MCF 10A (cell line): ENCODE measurements at places on chromosomes 16 and 17. TPM values are rescaled to one million over a fixed set of nuclear protein-coding genes. Genes with fewer than 3 reads are reported as not detected.

DNA sequence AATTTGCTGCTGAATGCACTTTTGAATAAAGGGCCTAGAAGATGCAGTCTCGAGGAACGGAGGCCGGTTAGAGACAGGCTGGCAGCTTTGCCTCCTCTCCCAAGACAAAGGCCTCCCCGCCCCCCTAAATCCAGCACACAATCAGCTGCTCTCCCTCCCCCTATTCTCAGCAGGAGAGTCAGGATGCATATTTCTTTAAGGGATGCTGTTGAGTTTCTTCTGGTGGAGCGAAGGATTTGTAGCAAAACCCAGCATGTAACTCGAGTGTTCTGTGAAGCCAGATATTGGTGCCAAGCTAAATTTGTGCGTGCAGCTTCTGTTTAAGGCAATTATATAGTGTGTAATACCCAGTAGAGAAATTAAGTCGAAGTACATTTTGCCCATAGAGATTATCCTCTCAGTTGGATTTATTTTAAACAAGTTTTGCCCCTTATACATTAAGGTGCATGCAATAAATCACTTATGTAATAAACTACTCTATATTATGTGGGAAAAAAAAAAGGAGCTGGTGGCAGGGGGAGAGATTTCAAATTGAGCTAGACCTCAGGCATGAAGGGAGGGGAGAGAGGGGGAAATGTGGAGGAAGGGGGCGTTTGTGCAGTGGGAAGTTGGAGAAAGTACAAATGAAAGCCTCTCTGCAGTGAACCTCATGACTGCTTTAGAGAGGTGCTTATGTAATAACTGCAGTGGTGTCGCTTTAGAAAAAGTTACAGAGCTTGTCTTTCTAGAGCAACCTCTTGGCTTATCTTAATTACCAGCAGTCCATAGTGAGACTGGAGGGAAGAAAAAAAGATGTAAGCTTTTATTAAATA is 599.2 kb downstream of the MAF start:
- H3K27me3 ChIP-seq, result no peaks in the 10 kb centered on the region

DNA sequence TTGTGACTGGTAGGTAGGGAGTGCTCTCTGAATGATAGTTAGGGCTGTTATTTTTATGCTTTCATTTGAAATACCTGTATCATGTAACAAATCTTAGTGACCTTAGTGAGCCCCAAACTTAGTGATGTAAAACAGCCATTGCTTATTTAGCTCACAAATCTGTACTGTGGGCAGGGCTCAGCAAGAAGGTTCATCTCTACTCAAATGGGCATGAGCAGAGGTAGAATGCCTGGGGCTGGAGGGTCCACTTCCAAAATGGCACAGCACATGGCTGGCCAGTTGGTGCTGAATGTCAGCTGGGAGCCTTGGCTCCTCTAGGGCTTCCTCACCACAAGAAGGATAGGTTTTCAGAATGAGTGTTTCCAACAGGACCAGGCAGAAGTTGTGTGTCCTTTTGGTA is 49.3 kb upstream of the FOXF1 start:
- H3K27me3 ChIP-seq, result peaks cover 59% of the 10 kb centered on the region
- no peaks in the 10 kb centered on the region for H3K36me3 ChIP-seq
- H3K4me3 ChIP-seq, result no peak overlapping the region
- no peak overlapping the region for H3K27ac ChIP-seq
- H3K4me1 ChIP-seq, result peaks cover 6% of the 10 kb centered on the region
- no peak for DNase-seq

DNA sequence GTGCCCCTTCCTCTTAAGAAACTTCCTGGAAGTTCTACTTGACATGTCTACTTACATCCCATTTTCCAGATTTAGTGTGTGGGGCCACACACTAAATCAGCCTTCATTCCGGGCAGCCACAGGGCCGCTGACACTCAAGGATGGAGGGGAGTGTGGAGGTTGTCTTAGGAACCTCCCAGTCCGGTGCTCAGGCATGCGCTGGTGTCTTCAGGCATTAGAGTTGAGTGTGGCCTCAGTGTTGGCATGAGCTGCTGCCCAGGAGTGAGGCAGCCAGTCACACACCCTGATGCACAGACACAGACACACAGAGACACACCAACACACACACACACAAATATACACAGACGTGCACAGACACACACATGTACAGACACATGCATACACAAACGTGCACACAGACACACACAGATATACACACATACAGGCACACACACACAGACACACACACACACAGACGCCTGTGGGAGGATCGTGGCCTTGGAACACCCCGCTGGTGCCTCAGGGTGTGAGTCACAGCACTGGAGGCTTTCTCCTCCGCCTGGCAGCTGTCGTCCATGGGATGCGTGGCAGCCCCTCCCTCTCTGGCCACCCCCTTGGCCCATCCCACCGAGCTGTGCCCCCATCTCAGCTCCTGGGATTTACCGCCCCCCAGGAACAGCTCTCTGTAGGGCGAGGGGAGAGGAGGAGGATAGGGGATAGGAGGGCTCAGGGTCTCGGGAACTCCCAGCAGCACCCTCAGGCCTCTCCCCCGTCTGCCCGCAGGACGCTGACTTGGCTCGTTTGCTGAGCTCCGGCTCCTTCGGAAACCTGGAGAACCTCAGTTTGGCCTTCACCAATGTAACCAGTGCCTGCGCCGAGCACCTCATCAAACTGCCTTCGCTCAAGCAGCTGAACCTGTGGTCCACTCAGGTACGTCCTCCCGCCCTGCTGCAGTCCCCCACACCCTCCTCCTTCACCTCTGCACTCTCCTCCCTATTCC is 75.6 kb upstream of the PLCG2 start:
- DNase-seq, result peak; percentile 46
- H3K4me1 ChIP-seq, result peaks cover 16% of the 10 kb centered on the region
- peaks cover 61% of the 10 kb centered on the region for H3K36me3 ChIP-seq
- no peaks in the 10 kb centered on the region for H3K27me3 ChIP-seq
- peak overlapping the region; percentile 46 for H3K27ac ChIP-seq

GRCh38 chr17:66538776-66539175 is 236.4 kb downstream of the PRKCA start:
- H3K27ac ChIP-seq, result no peak overlapping the region
- DNase-seq, result no peak
- H3K4me1 ChIP-seq, result peaks cover 17% of the 10 kb centered on the region
- no peaks in the 10 kb centered on the region for H3K27me3 ChIP-seq

- no peak overlapping the region for H3K4me3 ChIP-seq
- H3K27ac ChIP-seq, result no peak overlapping the region
- no peaks in the 10 kb centered on the region for H3K27me3 ChIP-seq
- H3K36me3 ChIP-seq, result peaks cover 12% of the 10 kb centered on the region
Measured at GRCh38 chr16:25124503-25124902, 13.0 kb downstream of the LCMT1 start.

DNA sequence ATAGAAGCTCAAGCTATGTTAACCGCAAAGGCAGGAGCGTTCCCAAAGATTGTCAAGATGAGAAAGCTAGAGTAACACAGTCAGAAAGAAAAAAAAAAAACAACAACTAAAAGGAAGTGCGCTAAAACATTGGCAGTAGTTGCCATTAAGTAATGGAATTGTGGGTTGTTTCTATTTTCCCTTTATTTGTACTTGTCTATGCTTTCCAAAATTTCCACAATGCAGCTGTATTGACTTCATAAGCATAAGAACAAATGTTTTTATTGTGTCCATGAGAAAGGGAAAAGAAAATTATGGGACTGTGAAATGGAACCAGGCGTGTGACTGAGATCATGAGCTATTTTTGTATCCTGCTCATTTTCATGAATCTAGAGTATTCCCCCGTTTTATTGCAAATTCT is 153.4 kb downstream of the TMEM114 start:
- no peaks in the 10 kb centered on the region for H3K36me3 ChIP-seq
- H3K27ac ChIP-seq, result no peak overlapping the region
- no peaks in the 10 kb centered on the region for H3K4me1 ChIP-seq
- H3K27me3 ChIP-seq, result no peaks in the 10 kb centered on the region
- DNase-seq, result no peak

DNA sequence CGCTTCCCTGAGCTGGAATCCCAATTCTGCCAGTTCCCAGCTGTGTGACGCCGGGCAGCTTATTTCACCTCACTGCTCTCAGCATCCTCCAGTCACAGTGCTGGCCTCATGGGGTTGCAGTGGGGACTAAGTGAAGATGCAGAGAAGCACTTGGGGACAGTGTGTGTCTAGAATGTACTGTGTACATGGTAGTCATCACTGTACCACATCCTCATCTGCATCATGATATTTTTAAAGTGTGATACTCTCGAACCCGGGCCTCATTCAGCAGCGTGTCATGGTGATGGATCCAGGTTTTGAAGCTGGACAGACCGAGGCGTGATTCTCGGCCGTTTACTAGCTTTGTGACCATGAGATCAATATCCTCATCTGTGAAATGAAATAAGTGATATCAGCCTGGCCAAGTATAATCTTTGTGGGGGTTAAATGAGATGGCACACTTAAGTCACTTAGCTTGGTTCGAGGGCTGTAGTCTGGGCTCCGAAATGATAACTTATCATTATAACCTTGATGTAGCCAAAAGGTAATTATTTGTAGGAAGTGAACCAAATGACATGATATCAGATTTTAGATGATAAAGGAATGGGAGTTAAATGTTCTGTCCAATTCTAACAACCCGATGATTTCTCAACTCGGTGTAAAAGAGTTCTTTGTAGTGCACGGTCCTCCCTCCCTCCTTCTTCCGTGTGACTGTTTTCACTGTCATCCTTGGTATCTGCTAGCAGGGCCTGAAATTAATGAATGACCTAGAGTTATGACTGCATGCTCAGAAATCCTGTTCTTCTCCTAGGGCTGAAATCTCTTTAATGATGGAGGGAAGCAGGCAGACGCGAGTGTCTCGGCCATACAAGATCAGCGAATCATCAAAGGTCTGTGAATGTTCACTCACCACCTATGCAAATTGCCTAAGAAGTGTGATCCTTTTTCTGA is 2.0 kb downstream of the KLHL36 start:
- no peak overlapping the region for H3K27ac ChIP-seq
- peak overlapping the region; percentile 72 for H3K4me3 ChIP-seq

DNA sequence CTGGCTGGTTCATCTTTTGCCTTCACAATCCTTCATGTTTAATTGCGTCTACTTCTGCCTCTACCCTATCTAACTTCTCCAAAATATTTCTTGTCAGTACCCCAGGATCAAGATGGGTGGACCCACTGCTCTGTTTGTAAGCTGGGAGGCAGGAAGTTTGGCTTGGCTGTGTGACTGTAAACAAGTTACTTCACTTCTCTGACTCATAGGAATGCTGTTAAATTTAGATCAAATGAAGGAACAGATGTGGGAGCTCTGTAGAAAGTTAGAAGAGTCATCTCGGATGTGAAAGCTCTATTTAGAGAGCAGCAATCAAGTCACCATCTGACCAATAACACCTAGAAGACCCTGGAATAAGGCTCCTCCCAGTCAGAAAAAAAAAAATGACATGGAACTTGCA is 55.2 kb upstream of the MRTFB start:
- H3K4me1 ChIP-seq, result peaks cover 20% of the 10 kb centered on the region
- peak; percentile 79 for DNase-seq
- no peaks in the 10 kb centered on the region for H3K36me3 ChIP-seq
- H3K27me3 ChIP-seq, result no peaks in the 10 kb centered on the region
- peak overlapping the region; percentile 87 for H3K27ac ChIP-seq
- no peak overlapping the region for H3K4me3 ChIP-seq

- no peak overlapping the region for H3K4me3 ChIP-seq
- no peaks in the 10 kb centered on the region for H3K36me3 ChIP-seq
- no peaks in the 10 kb centered on the region for H3K27me3 ChIP-seq
- DNase-seq, result no peak
- H3K4me1 ChIP-seq, result no peaks in the 10 kb centered on the region
Measured at GRCh38 chr17:51133365-51133764, 12.7 kb upstream of the SPAG9 start.

- DNase-seq, result no peak
- no peak overlapping the region for H3K27ac ChIP-seq
- H3K4me3 ChIP-seq, result no peak overlapping the region
Measured at GRCh38 chr17:66557886-66558285, 255.5 kb downstream of the PRKCA start.

GRCh38 chr17:76547183-76547641 is 7.4 kb downstream of the PRCD start:
- no peak overlapping the region for H3K4me3 ChIP-seq
- H3K4me1 ChIP-seq, result peaks cover 10% of the 10 kb centered on the region
- no peaks in the 10 kb centered on the region for H3K36me3 ChIP-seq
- DNase-seq, result peak; percentile 81

- peak overlapping the region; percentile 76 for H3K27ac ChIP-seq
- peak overlapping the region; percentile 48 for H3K4me3 ChIP-seq
- H3K27me3 ChIP-seq, result no peaks in the 10 kb centered on the region
- no peak for DNase-seq
Measured at GRCh38 chr16:85616607-85617321, 3.6 kb downstream of the GSE1 start.

DNA sequence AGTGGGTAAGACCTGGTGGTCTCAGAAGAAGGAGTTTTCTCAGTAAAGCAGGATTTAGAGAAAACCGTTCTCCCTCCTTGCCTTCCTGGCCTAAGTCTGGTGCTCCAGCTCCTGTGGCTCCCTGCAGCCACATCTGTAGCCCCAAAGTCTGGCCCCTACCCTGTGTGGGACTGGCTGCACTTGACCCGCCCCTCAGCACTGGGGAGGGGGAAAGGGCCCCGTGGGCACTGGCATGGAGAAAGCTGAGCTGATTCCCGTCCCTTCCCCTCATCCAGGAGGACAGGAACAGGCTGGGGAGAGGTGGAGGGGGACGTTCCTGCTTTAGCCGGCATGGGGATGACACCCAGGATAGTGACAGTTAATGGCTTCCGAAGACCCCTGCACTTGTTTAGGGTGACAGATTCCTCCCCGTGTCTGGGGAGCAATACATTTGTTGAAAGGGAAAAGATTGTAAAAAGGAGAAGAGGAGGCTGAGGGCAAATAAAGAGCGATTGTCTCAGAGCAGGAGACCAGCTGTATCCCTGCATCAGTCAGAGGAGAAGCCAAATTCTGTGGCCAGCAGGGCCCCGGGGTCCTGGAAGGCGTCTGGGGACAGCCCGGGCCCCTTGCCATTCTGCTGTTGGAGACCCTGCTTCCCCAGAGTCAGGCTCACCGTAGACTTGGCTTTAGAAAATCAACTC is 37.9 kb downstream of the GRIN2C start:
- H3K4me1 ChIP-seq, result no peaks in the 10 kb centered on the region
- no peaks in the 10 kb centered on the region for H3K36me3 ChIP-seq
- no peak for DNase-seq
- H3K4me3 ChIP-seq, result no peak overlapping the region
- H3K27me3 ChIP-seq, result no peaks in the 10 kb centered on the region

The PRRT2 gene
- total RNA-seq, result 0.42 and 0.96 TPM in 2 replicates

The CACNG1 gene
- total RNA-seq, result not detected in 2 replicates

The GPR179 gene
- total RNA-seq, result 0.09 and 0.37 TPM in 2 replicates

The ABR gene
- total RNA-seq, result 44.7 and 54.2 TPM in 2 replicates

The OR3A3 gene
- not detected in 2 replicates for total RNA-seq

The FNDC8 gene
- total RNA-seq, result not detected in 2 replicates

The OTOP3 gene
- total RNA-seq, result not detected in 2 replicates
